CD4-positive, alpha-beta T cell treated with Interferon alpha-2 for 1 hour (primary cell): ENCODE measurements at places on chromosomes 12 and 14.

DNA sequence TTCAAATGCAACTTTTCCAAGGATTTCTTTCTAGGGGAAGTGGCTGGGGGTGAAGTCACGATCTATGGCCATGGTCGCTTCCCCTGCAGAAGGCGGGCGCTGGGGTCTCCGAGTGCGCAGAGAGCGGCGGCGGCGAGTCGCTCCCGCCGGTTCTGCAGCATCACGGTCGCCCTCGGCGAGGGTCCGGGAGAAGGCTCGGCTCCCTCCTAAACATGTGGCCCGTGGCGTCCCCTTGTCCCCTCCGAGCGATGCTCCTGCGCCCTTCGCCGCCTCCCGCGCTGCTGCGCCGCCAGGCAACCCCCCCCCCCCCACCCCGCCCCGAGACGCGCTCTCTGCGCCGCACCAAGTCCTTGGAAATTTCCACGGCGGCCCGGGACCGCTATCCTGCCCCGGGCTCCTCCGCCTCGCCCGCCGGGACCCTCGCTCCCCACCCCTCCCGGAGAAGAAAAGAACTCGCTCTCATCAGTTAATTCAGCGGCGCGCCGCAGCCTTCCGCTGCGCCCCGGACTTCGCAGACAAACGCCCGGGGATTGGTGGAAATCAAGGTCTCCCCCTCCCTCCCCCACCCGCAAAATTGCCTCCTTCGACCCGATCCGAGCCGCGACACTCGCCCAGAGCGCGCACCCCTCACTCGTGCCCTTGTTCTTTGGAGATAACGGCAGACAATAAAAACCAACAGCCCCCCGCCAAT is at the start of gene ST8SIA1:
Gene ST8SIA1, minus strand, starts transcription at position 298 of the 691 bp plus-strand sequence. CDS start 475 bp downstream, outside the sequence.
- DNase-seq, result peak; percentile 82

- no peak for DNase-seq
Observed at GRCh38 chr14:34180434-34180833, 229.6 kb upstream of the EGLN3 start.

- no peak for DNase-seq
Observed at GRCh38 chr14:24377657-24378056, 9.7 kb downstream of the NFATC4 start.

DNA sequence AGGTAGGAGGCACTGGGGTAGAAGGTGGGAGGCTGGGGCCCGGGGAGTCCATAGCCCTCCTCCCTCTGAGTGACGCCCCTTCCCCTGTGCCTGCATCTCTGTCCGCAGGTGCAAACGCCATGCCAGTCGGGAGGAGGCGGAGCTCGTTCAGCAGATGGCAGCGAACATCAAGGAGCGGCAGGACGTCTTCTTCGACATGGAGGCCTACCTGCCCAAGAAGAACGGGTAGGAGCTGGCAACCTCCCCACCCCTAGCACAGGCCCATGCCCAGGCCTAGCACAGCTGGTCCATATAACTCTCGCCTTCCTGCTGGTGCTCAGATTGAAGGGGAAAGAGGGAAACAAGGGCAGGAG is 35.6 kb downstream of the TMEM120B start:
- DNase-seq, result no peak

- no peak for DNase-seq
Observed at GRCh38 chr14:101561145-101561896, at the start of gene DIO3. TSS of gene DIO3 (plus strand) at chr14:101561495.

DNA sequence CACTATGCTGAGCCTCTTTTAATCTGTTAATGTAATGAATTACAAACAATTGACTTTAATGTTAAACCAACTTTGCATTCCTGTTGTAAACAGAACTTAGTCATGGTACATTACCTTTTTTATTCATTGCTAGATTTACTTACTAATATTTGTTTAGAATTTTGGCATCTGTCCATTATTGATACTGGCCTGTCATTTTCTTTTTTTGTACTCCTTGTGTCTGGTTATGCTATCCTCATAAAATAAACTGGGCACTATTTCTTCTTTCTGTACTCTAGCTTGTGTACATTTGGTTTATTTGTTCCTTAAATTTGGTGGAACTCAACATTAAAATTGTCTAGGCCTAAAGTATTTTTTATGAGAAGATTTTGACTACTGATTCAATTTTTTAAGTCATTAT is 32.1 kb downstream of the SPATA7 start:
- DNase-seq, result no peak

- no peak for DNase-seq
Observed at GRCh38 chr12:95963096-95963495, 20.0 kb downstream of the AMDHD1 start.

GRCh38 chr14:33978892-33979612 is 28.2 kb upstream of the EGLN3 start:
- no peak for DNase-seq

- no peak for DNase-seq
Observed at GRCh38 chr12:122964439-122965257, 1.6 kb downstream of the ABCB9 start.

DNA sequence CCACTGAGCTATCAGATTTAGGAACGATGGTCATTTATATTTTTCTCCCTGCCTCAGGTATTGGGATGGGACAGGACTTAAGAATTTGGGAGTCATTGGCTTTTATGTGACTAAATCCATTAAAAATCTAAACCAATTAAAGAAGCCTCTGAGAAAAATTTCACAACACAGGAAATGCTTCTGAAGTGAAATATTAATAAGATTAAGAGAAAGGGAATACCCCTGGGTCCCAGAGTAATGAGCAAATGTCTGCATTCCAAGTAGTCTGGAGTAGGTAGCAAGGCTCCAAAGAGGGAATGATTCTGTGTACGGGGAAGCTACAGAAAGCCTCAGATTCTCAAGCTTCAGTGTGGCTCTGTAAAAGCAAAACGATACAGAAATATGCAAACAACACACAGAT is 707 bp upstream of the MED6 start:
- DNase-seq, result no peak

- no peak for DNase-seq
Observed at GRCh38 chr14:105070760-105071137, 5.5 kb upstream of the GPR132 start.

- DNase-seq, result no peak
Observed at GRCh38 chr12:46461459-46461858, 88.9 kb upstream of the SLC38A2 start.

DNA sequence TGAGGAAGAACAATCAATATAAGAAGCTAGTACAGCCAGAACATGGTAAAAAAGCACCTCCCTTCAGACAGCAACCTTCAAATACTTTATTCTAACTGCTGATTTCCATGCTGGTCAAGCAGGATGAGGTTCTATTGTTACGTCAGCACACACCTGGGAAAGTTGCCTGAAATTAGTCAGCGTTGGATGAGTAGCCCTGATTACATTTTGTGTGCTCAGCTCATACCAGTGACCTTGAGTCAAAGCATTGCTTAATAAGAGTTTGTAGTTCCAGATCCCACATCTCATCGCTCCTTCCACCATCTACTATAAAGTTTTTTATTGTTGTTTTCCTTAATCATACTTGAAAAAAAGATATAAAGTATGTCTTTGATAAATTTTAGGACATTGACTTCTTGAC is 361.5 kb downstream of the EGLN3 start:
- DNase-seq, result no peak

- no peak for DNase-seq
Observed at GRCh38 chr14:33794791-33795305, 156.0 kb downstream of the EGLN3 start.

- DNase-seq, result no peak
Observed at GRCh38 chr12:26786491-26786864, 46.5 kb downstream of the ITPR2 start.

- no peak for DNase-seq
Observed at GRCh38 chr14:88075269-88075981, 70.5 kb downstream of the GPR65 start.

DNA sequence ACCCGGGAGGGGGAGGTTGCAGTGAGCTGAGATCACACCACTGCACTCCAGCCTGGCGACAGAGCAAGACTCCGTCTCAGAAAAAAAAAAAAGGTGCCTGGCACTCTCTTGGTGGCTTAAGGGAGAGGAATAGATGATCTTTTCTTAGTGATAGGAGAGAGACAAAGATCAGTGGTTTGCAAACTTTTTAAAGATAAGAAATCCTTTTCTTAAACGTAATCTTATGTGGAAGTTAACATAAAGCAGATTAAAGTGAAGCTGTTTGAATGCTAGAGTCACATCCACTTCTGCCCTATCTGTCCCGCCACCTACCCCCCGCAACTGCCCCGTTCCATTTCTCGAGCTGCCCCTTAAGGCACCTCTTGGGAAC is 6.3 kb upstream of the NINJ2 start:
- DNase-seq, result no peak

- DNase-seq, result no peak
Observed at GRCh38 chr14:33657476-33657875, 293.4 kb downstream of the EGLN3 start.

- no peak for DNase-seq
Observed at GRCh38 chr12:33586576-33586975, 147.0 kb upstream of the SYT10 start.

GRCh38 chr14:92651758-92652406 is 96.5 kb downstream of the LGMN start:
- peak; percentile 34 for DNase-seq

GRCh38 chr14:90726656-90727055 is 89.6 kb downstream of the TTC7B start:
- DNase-seq, result no peak

DNA sequence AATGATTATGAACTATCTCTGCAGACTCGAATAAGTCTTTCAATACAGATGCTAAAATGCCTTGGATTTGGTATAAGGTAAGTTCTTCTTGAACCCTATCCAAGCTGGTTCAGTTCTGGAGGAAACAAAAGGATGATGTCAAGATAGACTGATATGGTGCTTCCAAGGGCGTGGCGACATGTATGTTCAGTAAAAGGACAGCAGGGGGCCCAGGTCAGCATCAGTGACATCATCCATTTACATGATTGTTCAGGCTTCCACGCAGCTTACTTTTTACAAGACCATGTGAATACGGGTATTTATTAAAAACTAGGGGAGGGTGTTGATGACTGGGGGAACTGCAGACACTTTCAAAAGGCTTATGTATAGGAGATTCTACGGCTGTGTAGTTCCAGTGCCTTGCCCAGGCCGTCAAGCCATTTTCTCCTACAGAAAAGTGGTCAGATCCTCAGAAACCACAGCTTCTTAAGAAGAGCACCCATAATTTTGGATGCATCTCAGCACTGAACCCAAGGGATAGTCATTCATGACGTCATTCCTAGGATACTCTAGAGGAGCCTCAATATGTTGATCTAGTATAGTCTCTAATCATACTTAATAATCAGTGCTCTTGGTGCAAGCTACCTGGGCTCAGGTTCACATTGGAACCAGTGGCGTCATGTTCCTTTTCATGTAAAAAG is 527.7 kb downstream of the FUT8 start:
- no peak for DNase-seq

DNA sequence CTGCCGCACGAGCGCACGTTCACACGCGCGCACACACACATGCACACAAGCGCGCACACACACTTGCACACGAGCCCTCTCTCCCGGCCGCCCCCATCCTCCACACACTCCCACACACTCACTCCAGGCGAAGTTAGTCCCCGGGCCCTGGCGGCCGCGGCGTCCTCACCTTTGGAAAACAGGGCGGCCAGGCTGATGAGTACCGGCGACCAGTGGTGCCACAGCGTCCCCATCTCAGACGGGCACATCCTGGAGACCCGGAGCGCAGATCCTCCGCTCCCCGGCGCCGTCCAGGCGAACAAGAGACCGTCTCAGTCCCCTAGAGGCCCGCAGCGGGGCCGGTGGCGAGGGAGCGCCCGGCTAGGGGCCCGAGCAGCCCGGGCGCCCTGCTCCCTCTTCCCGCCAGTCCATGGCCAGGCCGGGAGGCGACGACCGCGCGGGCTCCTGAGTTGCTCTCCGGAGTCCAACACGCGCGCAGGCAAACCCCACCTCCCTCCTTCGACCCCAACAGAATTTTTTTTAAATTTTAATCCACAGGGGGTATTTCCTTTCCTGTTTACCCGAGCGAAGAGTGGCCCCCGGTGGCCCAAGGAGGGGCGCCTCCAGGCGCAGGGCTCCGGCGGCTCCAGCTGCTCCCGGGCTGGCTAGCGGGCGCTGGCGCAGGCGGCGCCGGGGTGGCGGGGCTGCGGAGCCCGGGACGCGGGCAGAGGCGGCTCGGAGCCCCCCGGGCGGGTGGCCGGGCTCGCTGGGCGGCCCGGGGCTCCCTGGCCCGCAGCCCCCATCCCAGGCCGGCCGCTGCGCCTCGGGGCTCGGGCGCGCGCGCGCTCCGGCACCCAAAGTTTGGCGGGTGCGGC is 506 bp downstream of the TMEM132D start:
- no peak for DNase-seq

GRCh38 chr14:51873221-51873893 is 12.9 kb downstream of the GNG2 start:
- peak; percentile 62 for DNase-seq

GRCh38 chr12:101186291-101186690 is 23.7 kb downstream of the SLC5A8 start:
- DNase-seq, result no peak

- no peak for DNase-seq
Observed at GRCh38 chr12:125786143-125786542, 720.9 kb downstream of the AACS start.

- DNase-seq, result no peak
Observed at GRCh38 chr14:54169254-54169924, 212.8 kb upstream of the BMP4 start.

DNA sequence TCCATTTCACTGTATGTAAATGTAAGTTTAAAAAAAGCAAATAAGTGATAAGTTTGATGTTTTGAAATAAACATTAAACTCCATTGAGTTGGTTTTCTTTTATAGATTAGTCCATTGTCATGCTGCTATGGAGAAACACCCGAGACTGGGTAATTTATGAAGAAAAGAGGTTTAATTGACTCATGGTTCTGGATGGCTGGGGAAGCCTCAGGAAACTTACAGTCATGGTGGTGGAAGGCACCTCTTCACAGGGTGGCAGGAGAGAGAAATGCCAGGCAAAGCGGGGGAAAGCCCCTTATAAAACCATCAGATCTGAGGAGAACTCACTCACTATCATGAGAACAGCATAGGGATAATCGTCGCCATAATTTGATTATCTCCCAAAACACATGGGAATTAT is 48.4 kb upstream of the OXA1L start:
- DNase-seq, result no peak

- no peak for DNase-seq
Observed at GRCh38 chr14:68364792-68365192, 428.1 kb downstream of the ZFP36L1 start.

DNA sequence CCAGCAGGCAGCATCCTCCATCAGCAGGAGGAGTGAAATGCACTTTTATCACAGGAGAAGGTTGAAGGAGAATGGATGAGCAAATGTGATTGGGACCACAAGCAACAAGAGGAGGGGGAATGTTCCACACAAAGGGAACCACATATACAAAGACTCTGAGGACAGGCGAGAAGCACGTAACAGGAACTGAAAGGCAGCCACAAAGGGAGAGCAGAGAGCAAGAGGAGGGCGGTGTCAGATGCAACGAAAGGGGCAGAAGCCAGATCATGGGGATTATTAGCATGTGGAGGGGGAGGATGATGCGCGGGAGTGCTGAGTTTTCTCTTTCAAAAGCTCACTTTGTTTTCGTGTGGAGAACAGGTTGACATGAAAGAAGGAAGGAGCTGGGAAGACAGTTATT is 241.1 kb downstream of the SPTSSA start:
- no peak for DNase-seq
